ENCODE measurements at places on chromosomes 7 and 10.

DNA sequence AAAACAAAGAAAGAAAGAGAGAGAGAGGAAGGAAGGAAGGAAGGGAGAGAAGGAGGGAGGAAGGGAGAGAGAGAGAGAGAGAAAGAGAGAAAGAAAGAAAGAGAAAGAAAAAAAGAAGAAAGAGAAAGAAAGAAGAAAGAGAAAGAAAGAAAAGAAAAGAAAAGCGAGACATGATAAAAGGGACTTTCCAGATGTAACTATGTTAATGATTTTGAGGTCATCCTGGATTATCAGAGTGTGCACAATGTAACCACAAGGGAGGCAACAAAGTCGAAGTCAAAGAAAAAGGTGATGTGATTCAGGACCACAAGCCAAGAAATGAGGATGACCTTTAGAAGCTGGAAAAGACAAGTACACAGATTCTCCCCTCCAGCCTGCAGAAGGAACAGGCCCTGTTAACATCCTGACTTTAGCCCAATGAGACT is 48.9 kb upstream of the PAX2 start:
- no peak for DNase-seq

DNA sequence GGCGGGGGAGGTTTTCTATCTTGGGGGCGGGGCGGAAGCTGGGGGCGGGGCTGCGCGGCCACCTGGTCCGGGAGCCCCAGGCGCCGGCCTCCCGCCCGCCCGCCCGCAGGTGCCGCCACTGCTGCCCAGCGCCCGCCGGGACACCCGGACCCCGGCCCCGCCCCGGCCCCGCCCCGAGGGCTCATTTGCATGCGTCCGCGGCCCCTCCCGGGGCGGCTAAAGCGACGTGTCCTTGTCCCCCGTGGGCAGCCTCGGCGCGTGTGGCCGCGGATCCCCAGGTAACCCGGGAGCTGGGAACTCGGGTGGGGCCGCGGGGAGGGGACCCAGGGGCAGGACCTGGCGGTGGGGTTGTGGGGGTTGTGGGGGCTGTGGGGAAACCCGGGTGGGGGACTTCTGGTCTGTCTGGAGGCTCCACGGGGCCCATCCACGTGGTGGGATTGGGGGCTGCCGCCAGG is at the start of gene BHLHA15:
TSS of gene BHLHA15 (plus strand) at position 219 of the 455 bp plus-strand sequence. CDS start 871 bp downstream, outside the sequence.
- no peak for DNase-seq

- no peak for DNase-seq
Measured at GRCh38 chr10:6461961-6462360, 118.1 kb downstream of the PRKCQ start.

GRCh38 chr7:30268586-30268985 is 15.8 kb upstream of the ZNRF2 start:
- no peak for DNase-seq

DNA sequence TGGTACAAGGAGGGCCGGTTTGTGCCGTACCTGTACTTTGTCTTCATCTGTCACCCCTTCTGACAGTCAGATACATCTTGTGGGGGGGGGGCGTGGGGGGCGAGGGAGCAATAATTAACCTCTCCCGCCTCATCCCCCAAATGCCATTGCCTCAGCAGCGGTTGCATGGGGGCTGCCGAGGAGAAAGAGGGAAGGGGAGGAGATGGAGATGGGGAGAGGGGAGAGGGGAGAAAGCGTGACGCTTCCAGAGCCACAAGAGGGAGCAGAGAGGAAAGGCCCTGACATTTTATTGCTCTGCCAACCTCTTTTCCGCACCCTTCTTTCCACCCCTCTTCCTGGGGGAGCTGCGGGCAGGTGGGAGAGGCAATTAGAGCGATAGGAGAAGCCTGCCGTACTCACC is 11.8 kb downstream of the KAZALD1 start:
- no peak for DNase-seq

GRCh38 chr7:122691569-122692235 is 7.2 kb downstream of the RNF133 start:
- DNase-seq = no peak

Measured in smooth muscle cell of the brain vasculature (primary cell).